GDM1 (cell line): ENCODE measurements at places on chromosomes 6 and 20.
A peak's percentile ranks its signal among the peaks of the same experiment; 100 is the strongest.

DNA sequence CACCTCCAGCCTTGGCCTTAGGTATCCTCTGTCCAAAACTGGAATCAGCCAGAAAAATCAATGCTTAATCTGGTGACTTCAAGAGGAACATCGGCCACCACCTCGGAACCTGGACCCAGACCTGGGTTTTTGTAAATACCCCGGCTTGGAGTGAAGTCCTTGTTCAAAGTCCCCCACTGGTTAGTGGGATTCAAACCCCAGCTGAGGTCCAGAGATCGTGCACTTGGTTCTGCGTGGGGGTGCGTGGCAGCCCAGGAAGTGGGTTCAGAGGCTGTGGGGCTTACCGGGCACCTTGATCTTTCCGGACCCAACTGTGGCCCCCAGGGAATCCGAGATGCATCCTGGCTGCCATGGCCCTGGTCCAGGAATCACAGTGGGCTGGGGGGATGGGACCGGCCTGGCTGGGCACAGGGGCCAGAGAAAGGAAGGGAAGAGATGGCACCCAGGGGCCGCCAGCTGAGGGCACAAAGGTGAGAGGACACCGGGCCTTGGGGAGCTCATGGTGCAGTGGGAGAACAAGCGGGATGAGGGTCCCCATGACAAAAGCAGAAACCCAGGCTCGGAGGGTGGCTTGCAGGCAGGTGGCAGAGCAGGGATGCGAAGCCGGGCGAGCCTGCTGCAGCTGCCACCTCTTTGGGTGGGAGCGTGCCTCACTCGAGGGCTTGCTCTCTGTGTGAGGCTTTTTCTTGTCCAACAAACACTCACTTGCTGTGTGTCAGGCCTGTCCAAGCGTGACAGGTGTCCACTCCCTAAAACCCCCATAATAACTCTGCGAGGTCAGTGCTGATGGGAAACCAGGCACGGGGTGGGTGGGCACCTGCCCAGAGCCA is 27.7 kb downstream of the ZBP1 start:
- DNase-seq = no peak

GRCh38 chr6:137434640-137435039 is 59.6 kb downstream of the OLIG3 start:
- no peak for DNase-seq

DNA sequence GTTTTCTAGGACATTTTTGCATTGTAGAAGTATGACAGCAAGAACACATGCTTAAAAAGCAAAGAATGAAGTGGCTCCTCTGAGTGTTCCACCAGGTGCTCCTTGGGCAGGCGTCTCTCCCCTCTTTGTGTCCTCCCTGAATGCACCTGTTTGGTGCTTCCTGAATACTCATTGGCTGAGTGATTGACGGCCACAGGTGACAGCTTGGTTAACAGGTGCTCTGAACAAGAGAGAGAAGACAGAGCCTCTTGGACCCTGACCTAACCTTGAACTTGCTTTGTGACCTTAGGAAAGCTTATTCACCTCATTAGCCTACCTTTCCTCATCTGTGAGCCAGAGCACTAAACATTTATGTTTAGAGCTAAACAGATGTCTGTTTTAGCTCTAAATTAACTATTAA is 93.7 kb downstream of the TULP4 start:
- DNase-seq = no peak

DNA sequence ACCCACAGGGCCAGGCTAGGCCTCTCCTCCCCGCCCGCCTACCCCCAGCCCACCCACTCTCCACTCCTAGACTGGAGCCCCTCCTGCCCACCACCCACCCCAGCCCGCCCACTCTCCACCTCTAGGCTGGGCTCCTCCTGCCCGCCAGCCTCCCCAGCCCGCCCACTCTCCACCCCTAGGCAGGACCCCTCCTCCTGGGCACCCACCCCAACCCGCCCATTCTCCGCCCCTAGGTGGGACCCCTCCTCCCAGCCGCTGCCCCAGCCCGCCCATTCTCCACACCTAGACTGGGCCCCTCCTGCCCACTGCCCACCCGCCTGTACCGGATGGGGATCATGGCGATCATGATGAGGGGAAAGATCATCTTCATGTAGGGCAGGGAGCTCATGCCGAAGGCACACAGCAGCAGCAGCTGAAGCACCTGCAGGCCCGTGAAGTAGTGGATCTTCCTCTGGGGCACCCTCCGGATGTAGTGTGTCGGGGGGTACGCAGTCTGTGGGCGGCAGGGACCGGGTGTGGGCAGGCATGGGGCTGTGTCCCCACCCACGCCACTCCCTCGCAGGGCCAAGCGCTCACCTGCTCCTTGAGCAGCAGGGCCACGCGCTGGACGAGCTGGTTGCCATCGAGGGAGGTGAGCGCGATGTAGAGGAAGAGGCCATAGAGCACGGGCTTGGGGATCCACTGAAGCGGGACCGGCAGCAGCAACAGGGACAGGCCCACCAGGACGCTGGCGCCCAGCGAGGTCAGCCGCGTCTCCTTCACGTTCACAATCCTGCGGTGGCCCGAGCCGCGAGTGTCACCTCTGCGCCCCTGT is 10.8 kb downstream of the SLC4A11 start:
- DNase-seq = no peak

DNA sequence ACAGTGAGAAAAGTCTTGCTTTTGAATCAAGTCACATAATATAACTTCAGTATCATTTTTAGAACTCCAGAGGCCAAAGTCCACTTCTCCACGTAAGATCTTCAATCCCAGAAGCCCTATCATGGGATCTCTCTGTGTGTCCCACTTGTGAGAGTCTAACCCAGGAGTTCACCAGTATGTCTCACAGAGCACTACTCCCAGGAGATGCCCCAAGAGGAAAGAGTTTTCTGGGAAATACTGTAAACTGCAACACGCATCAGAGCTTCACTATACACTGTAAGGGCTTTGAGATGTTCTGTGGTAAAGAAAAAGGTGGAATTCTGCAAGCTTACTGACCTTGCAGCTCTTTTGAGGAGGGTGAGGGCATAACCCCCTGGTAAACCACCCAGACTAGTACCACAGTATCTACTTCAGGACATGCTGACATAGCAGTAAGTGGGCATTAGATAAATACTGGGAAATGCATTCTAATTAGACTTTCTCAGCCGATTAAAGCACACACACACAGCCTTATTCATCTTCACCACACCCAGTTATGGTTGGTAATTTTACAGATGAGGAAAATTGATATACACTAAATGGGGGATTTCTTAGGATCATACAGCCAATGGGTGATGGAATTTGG is 12.3 kb downstream of the DCBLD1 start:
- DNase-seq = no peak

GRCh38 chr6:11536795-11537194 is 754 bp upstream of the TMEM170B start:
- no peak for DNase-seq

- DNase-seq = no peak
Observed at GRCh38 chr20:29123861-29124260, 2133.6 kb upstream of the DEFB115 start.

- no peak for DNase-seq
Observed at GRCh38 chr6:52642368-52642767, 28.5 kb upstream of the TMEM14A start.

DNA sequence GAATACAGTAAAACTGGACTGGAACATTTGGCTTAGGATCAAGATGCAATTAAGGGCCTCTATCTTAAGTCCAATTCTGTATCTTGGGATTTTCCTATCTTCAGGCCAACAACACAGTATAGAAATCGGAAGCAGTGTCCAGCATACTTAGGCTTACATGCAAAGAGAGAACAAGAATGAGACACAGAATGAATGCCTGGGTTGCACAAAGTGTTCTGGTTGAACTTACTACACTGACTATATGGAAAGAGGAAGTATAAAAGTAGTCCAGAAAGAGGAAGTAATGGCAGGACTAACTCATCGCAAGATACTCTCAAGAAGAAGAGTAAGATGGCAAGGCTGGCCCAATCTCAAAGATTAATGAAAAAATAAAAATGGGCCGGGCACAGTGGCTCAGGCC is 87.6 kb downstream of the BTBD9 start:
- peak; percentile 52 for DNase-seq

GRCh38 chr6:47479140-47479508 is 1.5 kb downstream of the CD2AP start:
- DNase-seq = no peak

DNA sequence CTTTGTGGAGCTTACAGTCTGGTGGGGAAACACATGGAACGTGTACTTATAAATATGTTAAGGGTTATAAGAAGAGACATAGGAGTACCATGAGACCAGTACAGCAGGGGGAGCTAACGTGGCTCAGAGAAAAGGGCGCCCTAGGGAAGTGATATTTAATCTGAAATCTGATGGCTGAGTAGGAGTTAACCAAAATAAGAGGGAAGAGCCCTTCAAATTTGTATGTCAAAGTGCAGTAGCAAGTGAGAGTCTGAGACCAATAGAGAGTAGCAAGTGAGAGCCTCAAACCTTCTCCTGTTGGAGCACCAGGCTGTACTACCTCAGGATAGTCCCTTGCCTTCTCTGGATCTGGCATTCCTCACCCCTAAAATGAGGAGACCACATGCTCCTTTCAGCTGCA is 6.1 kb upstream of the PKIG start:
- DNase-seq = peak; percentile 48

GRCh38 chr6:8218861-8219260 is 116.5 kb upstream of the EEF1E1 start:
- DNase-seq = no peak

GRCh38 chr6:156359912-156360311 is 417.3 kb upstream of the ARID1B start:
- DNase-seq = no peak

GRCh38 chr20:48754292-48754691 is 73.5 kb downstream of the PREX1 start:
- DNase-seq = no peak

- DNase-seq = no peak
Observed at GRCh38 chr20:35257175-35257909, 20.6 kb downstream of the MMP24OS start.
